ENCODE measurements at places on chromosomes 3 and 15.

DNA sequence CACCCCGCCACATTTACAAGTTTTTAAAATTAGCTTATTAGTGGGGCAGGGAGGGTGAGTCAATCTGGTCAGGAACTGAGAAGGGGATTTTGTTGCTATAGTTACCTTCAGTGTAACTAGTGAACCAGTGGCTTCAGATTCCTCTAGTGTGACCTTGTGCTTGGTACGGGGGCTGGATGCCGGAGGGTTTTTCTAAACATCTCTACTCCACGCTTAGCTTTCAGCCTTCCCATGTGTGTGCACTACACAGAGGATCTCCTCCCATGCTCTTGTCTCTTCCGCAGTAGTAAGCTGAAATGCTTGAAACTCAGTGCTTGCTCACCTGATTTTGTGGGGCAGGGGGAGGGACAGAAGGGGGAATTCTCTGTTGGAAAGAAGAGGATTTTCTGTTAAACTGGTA is 67.9 kb upstream of the AKAP13 start:
- DNase-seq = peak; percentile 34

GRCh38 chr3:195159814-195160165 is 111.2 kb downstream of the XXYLT1 start:
- DNase-seq = no peak

- peak; percentile 53 for DNase-seq
Measured at GRCh38 chr15:33242165-33242564, 47.7 kb upstream of the FMN1 start.

DNA sequence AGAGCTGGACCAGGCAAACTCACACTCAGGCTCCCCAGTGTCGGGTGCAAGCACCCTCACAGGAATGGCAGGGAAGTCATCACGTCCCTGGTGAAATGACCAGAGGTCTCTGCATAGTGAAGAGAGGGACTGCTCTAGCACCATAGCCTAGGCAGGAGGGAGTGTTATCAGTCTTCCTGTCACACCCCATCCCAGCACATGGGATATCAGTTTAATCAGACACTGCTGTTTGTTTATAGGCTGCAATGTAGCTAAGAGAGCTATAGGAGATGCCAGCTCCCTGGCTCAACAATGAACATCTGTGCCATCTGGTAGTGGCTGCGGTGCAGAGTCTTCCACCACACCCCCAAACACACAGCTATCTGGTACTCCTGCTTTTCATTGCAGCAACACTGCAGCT is 776.6 kb downstream of the ZNF385D start:
- DNase-seq = no peak

- DNase-seq = peak; percentile 18
Measured at GRCh38 chr3:114706591-114707232, 412.9 kb downstream of the TIGIT start.

Measured in fibroblast of upper back skin (primary cell).